ENCODE measurements at places on chromosomes 1 and 21. TPM values are rescaled to one million over a fixed set of nuclear protein-coding genes. Genes with fewer than 3 reads are reported as not detected.
A peak's percentile ranks its signal among the peaks of the same experiment; 100 is the strongest.

- peak; percentile 58 for DNase-seq
Observed at GRCh38 chr1:110084227-110085078, 14.0 kb upstream of the ALX3 start.

- DNase-seq, result no peak
Observed at GRCh38 chr1:193285641-193286040, 99.2 kb upstream of the B3GALT2 start.

GRCh38 chr1:101022294-101022693, 3.3 kb downstream of the DPH5 start:
- no peak for DNase-seq

DNA sequence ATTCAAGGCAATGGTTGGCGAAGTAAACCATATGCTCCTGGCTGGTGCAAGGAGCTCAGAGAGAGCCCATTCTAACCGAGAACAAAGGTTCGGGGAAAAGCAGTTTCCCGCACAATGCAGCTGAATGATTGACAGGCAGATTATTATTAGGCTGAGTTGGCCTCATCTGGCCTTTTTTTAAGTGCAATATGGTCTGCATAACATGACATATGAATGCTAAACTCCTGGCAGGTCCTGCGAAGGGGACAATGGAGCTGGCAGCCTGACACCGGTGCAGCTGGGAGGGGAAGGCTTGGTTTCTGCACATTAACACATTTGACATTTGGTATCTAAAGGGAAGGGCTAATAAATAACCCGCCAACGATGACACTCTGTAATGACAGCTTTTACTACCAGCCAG, 92.0 kb downstream of the MIS18A start:
- no peak for DNase-seq

- DNase-seq, result no peak
Observed at GRCh38 chr1:91751275-91751674, 134.7 kb downstream of the TGFBR3 start.

DNA sequence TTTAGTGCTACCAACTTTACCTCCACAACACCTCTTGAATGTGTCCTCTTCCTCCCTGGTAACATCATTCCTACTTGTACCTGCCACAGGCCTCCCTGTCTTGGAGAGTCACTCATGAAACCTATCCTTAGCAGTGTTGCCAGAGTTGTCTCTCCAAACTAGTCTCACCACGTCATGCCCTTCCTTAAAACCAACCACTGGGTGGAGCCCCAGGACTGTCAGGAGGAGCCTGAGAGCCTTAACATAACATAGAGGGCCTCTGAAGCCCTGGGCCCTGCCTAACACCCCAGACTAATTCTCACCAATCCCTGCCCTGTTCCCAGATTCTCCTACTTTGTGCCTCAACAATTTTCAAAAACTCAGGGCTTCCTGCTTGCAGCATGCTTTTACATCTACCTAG, 65.3 kb downstream of the ZNF697 start:
- peak; percentile 25 for DNase-seq

DNA sequence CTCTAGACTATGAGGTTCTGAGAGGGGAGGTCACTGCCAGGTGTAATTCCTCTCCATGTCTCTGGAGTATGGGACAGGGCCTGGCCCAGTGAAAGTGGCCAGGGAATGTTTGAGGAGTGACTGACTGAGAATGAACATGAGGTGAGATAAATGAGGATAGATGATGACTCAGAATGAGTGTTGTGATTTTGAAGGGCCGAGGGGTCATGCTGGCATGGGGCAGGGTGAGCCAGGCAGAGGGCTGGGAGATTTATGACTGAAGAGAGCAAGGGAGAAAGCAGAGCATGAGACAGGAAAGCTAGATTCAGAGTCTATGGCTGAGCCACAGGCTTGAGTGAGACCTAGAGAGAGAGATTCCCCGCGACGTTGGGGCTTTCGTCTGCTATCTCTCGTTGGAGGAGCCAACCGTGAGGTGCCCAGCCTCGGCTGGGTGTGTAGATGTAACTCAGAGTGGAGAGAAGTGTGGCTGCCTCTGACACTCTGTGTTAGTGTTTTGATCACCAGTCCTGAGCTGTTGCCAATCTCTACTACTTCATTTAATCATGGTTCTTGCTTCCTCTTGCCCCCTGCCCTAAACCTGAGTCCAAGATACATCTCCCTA, 50.1 kb downstream of the FOXD2 start:
- DNase-seq, result no peak

The DISP1 gene
- 2.0 TPM for total RNA-seq

- no peak for DNase-seq
Observed at GRCh38 chr1:52473039-52473438, 68.6 kb downstream of the PRPF38A start.

DNA sequence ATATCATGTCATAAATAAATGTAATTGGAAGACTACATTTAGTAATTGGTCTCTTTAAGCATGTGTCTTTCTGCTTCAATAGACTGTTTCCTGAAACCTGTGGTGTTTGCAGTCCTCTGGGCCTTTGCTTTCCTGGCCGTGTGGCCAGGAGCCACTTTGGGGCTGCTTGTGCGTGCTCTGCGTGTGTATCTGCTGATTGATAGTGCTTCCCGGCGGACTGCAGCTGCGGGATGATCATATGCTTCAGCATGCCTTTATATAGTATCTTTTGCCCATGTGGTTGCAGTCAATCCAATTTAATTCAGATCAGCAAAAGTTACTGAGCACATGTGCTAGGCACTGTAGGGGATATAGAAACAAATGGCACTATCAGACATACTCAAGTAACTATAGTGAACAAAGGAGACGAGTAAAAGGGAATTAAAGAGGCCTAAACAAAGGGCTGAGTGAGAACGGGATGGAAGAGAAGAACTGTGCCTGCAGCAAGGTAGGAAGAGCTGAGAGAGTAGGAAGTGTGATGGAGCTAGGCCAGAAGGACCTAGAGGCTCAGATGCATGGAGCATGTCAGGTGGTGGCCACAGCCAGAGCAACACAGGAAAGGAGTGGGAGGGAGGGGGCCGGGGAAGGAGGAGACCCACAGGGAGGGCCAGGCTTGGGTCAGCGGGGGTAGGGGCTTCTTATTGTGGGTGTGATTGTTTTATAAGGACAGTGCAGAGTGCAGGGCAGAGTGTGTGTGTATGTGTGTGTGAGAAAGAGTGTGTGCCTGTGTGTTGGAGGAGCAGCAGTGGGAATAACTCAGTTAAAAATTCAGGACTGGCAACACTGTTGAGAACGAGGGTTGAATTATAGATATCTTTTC, 27.2 kb upstream of the TTF2 start:
- DNase-seq, result no peak

DNA sequence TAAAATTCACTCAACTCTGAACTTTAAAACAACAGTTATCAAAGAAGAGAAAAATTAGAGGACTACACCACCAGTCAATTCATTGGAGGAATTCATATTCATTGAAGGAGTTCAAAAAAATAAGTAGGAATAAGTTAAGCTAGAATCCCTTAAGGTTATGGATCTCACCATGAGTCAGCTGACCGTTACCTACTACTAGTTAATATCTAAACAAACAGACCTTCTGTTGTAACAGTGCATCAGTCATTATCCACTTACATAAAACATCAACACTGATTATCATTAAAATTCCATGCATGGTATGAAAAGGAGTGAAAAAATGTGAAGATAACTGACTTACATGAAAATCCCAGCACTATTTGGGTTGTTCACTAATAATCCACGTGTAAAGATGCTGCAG, 44.9 kb downstream of the FOXJ3 start:
- DNase-seq, result no peak

The TACSTD2 gene
- 0.16 TPM for total RNA-seq
